ENCODE measurements at places on chromosomes 4 and X.

- DNase-seq: no peak
These were observed 1.5 kb upstream of the IL1RAPL1 start for GRCh38 chrX:28585767-28586166.

GRCh38 chr4:25427871-25428270, 50.8 kb downstream of the ANAPC4 start:
- DNase-seq: no peak

DNA sequence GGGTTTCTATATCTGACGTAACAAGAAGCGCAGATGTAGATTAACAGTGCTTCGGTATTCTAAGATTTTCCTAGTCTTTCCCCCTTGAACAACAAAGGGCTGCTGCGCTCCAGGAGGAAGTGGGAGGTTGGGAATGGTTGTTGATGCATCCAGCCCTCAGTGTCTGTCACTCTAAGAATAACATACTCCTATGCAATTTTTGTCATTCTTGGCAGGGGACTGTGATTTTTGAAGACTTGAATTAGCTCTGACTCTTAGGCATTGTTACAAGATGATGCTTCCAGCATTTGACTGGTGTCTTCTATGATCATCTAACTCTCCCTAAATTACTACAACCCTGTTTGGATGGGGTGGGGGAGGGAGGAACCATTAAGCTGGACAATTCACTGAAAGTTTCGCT, 394.2 kb downstream of the ARHGAP24 start:
- no peak for DNase-seq

DNA sequence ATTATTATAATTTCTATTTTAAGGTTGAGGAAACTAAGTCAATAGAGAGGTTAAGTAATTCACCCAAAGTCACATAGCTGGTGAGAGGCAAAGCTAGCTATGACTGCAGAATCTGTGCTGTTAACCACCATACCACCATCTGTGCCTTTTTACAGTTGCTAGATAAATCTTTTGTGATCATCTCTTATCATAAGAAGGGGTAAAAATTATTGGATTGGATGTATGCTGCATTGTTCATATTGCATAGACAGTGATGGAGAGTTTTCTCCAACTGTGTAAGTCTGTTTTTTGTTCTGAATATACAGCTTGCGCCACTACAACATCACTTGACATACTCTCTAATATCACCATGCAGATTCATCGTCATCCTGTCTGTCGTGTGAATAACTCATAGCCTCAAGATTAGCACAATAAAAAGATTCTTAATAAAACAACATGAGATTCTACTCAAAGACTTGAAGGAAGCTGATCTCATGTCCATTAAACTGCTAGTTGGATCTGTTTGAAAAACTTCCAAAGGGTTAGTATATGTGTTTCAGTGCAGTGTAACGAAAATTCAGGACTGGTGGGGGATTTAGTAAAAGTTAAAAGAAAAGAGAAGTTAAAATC, 495.9 kb downstream of the SPRY1 start:
- DNase-seq: no peak

DNA sequence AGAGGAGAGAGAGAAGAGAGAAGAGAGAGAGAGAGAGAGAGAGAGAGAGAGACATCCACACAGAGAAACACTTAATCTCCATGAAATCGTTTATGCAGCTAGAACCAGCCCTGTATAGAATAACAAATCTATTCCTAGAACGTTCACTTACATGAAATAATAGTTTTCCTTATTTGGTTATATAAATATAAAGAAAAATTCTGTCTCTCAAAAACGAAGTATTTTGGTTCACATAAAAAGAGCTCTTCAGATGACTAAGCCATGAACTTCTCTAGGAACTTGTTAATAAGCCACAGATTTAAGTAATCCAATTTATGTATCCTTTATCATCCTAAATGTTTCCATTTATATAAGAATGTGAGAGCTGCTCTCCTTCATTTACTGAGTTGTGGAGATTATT, 1315.1 kb upstream of the PCDH7 start:
- DNase-seq: no peak

Data from bone marrow (tissue), 2 donors.